IgD-negative memory B cell (primary cell): ENCODE measurements at places on chromosomes 5 and 9. TPM values are rescaled to one million over a fixed set of nuclear protein-coding genes. Genes with fewer than 3 reads are reported as not detected.

ZBED3 gene
- 0.29 TPM for polyA plus RNA-seq

SOWAHA gene
- not detected for polyA plus RNA-seq

GAS1 gene
- polyA plus RNA-seq = 0.26 TPM

SLC36A3 gene
- not detected for polyA plus RNA-seq

CD274 gene
- polyA plus RNA-seq = 0.35 TPM

CFAP157 gene
- polyA plus RNA-seq = not detected

OR1L1 gene
- 0.99 TPM for polyA plus RNA-seq

STK32A gene
- polyA plus RNA-seq = not detected

DIPK1B gene
- polyA plus RNA-seq = 0.90 TPM

ZNF483 gene
- polyA plus RNA-seq = 1.5 TPM

CER1 gene
- not detected for polyA plus RNA-seq

IFNB1 gene
- polyA plus RNA-seq = not detected

RORB gene
- polyA plus RNA-seq = not detected

LCN10 gene
- 68.0 TPM for polyA plus RNA-seq
